ENCODE measurements at places on chromosomes 7 and 10.

GRCh38 chr7:80136261-80137055 lies 1.8 kb downstream of the GNAI1 start:
- no peak for DNase-seq

- DNase-seq, result no peak
Measured at GRCh38 chr7:93414574-93414973, 159.9 kb downstream of the CALCR start.

- peak; percentile 69 for DNase-seq
Measured at GRCh38 chr10:73644015-73644743, 2.9 kb upstream of the MYOZ1 start.

- DNase-seq, result no peak
Measured at GRCh38 chr7:151954866-151955820, 1.1 kb upstream of the GALNTL5 start.

GRCh38 chr10:108808228-108808627 lies 1115.1 kb downstream of the XPNPEP1 start:
- no peak for DNase-seq

DNA sequence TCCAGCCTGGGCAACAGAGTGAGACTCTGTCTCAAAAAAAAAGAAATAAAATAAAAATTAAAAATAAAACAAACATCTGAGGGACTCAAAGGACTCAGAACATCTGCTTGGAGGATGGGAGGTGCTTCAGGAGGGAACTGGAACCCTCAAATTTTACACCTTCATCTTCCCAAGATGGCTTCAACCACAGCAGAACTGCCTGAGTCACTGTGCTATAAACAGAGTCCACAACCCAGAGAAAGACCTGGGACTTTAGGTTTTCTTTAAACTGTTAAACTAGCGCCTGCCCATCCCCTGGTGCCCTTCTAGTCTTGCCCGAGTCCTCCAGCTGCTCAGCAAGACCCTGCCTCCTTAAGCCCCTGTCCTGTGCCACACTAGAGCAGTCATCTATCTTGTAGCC lies 40.8 kb downstream of the RGS10 start:
- DNase-seq, result no peak

- no peak for DNase-seq
Measured at GRCh38 chr10:69934768-69935167, 117.9 kb upstream of the MACROH2A2 start.

DNA sequence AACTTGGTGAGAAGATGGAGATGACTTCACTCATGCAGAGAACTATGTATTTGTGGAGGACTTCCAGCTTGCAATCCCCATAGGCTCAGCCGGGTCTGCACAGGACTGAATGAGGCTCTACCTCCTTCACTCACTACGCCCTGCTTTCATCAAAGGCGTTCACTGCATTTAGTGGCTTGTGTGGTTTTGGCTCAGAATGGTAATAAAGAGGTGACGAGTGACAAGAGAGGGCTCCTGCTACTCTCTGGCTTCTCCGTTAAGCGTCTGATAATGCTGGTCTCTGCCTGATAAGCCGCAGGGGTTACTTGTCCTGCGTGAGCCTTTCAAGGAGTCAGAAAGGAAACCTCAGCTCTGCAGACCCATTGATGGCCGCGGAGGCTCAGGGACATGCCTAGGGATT lies 343.4 kb downstream of the PRPF18 start:
- no peak for DNase-seq
